ENCODE measurements at places on chromosomes 6 and 20. TPM values are rescaled to one million over a fixed set of nuclear protein-coding genes. Genes with fewer than 3 reads are reported as not detected.
A peak's percentile ranks its signal among the peaks of the same experiment; 100 is the strongest.

The CCN5 gene
- 1,283 TPM for total RNA-seq

The COX4I2 gene
- not detected for total RNA-seq

The FNDC11 gene
- total RNA-seq = 0.33 TPM

The IYD gene
- total RNA-seq = 0.33 TPM

The MYH7B gene
- total RNA-seq = 1.1 TPM

The FOXQ1 gene
- total RNA-seq = 0.16 TPM

The VSTM2L gene
- total RNA-seq = 0.33 TPM

The SLC16A10 gene
- 5.4 TPM for total RNA-seq

The BPIFB1 gene
- 0.66 TPM for total RNA-seq

DNA sequence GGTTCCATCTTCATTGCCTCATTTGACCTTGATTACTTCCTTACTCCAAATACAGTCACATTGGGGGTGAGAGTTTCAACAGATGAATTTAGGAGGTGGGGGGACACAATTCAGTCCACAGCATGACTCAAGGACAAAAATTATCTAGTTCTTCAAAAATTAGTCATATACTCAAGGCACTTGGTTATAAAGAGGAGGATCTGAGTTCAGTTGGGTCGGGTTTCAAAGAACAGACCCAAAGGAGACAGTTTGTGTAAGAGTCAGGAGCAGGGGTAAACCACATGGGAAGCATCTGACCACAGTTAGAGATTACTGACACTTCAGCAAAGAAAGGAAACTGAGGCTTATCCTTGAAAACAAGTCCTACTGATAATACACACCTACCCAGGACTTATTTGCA is 138.0 kb downstream of the TBC1D7 start:
- DNase-seq = no peak

DNA sequence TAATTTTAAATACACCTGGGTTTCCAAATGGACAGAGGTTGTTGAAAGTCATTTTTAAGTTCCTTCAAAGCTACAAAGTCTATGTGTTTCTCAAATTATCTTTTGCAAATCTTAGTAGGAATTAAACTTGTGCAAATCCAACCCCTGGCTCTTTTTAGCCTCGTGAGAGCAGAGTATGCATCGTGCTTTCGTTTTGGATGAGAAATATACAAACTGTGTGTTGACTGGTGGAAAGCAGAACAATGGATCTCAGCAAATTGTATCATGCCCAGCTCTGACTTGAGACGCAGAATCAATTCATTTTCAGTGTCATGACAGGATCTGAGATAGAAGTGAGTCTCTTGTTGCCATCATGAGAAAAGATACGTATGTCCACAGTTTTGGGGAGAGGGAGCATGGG is 542.4 kb upstream of the FLRT3 start:
- no peak for DNase-seq

- no peak for DNase-seq
Observed at GRCh38 chr6:96433950-96434349, 87.7 kb upstream of the UFL1 start.

DNA sequence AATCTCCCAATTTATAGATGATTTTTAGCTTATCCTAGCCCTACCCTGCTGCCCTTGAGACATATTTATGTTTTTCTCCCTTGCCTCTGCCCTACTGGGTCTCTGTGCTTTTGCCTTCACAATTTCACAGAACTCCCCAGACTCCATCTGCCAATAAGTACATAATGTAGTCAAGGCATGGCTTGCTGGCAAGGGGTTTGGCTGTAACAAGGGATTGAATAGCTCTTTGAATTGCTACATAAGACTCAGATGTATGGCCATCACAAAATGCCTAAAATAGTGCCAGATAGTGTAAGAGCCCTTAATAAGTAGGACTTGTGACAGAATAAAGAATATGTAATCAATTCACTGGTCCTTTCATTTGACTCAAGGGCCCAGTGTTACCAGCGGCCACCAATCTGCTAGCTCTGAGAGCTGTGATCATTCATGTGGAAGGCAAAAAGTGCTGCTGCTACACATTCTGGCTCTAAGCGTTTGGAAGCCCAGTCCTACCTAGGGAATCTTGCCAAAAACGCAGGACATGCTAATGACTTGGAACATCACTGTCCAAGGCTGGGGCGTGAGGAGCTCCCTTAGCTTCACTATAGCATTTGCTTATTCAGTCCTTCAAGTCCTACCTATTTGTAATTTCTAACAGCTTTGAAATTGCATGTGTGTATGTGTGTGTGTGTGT is 20.5 kb downstream of the CLVS2 start:
- DNase-seq = no peak

- no peak for DNase-seq
Observed at GRCh38 chr6:69019832-69020231, 384.8 kb downstream of the ADGRB3 start.

- no peak for DNase-seq
Observed at GRCh38 chr6:33702345-33702977, 9.0 kb downstream of the UQCC2 start.

DNA sequence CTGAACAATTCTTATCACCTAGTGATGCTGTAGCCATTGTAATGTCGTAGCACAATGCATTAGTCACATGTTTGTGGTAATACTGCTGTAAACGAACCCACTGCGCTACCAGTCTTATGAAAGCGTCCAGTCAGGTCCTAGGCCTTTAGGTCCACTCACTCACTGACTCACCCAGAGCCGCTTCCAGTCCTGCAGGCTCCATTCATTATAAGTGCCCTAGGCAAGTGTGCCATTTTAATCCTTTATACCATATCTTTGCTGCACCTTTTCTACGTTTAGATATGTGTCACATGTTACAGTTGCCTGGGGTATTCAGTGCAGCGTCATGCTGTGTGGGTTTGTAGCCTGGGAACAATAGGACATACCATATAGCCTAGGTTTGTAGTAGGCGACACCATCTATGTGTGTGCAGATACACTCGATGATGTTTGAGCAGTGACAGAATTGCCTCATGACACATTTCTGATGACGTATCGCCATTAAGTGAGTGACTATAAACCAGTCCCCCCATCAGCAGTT is 15.4 kb downstream of the IGF2R start:
- DNase-seq = no peak

DNA sequence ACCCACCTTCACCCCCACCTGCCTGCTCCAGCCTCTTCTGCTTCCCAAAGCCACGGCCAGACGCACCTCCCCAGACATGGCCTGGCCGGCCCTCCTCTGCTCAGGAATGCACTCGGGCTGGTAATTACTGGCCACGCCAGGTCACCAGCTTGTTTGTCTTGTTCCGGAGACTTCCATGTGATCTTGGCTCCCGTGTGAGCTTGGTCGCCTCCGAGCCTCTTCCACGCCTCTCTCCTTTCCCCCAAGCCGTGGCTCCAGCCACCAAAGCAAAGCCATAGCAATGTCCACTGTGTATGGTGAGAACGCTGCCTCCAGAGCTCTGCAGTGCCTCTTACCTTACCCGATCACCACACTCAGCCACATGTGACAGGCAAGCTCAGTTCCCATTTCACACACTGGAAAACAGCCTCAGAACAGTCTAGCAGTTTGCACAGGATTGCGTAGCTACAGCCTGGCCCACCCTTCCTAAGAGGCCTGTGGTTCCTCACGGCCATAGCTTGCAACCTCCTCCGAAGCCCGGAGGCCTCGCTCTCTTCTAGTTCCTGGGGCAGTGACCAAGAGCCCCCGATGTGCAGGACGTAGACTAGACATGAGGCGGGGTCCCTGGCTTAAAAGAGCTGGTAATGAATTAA is 48.1 kb upstream of the AFDN start:
- peak; percentile 77 for DNase-seq

DNA sequence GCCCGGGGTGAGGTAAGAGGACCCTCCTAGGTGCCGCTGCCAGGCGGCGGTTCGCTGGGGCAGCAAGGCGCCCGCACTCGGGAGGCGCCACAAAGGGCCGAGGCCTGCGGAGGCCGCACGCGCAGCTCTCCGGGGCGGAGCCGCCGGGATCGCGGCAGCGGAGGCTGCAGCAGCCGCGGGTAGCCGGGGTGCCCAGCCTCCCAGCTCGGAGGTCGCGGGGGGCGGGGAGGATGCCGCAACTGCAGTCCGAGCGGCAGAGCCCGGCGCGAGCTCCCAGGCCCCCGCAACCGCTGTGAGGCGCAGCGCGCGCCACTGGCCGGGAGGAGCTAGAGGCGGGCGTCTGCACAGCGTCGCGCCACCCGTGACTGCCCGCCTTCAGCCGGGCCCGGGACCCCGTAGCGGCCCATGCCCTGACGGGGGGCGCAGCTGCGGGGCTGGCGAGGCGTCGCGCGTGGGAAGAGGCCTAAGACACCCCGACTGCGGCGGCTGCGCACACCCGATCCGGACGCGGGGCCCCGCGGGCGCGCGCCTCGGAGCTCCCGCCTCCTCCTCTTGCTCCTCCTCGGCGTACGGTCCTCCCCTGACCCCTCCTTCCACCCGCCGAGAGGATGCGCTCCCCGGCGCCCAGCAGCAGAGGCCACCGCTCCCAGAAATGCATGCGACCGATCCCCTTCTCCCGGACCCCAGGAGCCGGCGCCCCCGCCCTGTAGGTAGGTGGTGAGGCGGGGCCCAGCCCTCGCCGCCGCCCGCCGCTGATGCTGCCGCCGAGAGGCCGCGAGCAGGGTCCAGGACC is at the start of gene NCOA7:
Gene NCOA7, plus strand, starts transcription at position 603 of the 793 bp plus-strand sequence. CDS start 24,395 bp downstream, outside the sequence.
- DNase-seq = peak; percentile 78

GRCh38 chr6:154403788-154404187 is 47.2 kb upstream of the IPCEF1 start:
- DNase-seq = no peak

DNA sequence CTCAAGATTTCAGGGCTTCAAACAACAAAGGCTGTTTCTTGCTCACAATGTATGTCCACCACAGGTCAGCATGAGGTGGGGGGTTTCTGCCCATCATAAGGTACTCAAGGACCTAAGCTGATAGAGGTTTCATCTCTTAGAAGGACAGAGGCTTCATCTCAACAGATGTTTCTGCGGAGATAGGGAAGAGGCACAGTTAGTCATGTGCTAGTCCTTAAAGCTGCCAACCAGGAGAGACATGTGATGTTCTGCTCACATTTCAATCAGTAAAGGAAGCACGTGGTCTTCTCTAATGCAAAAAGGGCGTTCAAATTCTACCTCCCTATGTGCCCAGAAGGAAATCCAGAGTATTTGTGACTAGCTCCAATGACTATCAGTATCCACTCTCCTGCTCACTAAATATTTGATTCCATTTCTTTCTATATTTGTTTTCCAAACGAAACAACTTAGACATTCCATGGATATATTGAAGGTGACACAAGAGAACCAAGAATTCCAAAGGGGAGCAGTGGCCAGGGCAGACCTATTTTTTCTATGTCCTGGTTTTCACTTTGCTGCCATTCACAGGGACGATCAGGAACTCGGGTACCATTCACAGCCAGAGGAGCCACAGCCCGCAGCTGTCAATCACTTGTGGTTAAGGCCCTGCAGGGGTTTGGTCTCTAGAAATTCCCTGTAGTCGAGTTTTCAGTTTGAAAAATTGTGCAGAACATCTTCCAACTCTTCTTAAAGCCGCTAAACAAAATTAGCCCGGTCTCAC is 173.2 kb upstream of the FOXA2 start:
- DNase-seq = no peak

DNA sequence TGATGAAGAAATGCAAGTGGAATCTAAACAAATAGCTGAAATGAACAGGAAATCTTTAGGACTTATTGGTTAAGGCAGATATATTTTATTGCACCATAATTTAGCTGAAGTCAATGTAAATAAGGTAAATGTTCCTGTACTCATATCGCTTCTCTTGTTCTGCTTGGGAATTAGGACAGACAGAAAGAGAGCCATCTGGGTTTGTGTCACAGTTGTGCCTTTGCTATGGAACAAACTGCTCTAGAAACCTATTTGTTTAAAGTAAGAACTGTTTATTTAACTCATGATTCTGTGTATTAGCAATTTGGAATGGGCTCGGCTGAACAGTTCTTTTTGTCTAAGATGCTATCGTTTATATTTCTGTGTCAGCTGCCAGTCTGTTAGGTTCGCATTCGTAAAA is 143.8 kb upstream of the KHDRBS2 start:
- no peak for DNase-seq

- DNase-seq = no peak
Observed at GRCh38 chr20:49319208-49319809, 41.5 kb upstream of the ZNFX1 start.

Measured in breast epithelium (tissue), 4 donors.